ENCODE measurements at places on chromosomes 5 and 9. TPM values are rescaled to one million over a fixed set of nuclear protein-coding genes. Genes with fewer than 3 reads are reported as not detected.

Gene CCDC183
- total RNA-seq = 4.8 TPM

Gene SLC4A9
- total RNA-seq = not detected

Gene SLC22A4
- 4.3 TPM for total RNA-seq

Gene RASEF
- total RNA-seq = 1.5 TPM

Gene FBP2
- not detected for total RNA-seq

DNA sequence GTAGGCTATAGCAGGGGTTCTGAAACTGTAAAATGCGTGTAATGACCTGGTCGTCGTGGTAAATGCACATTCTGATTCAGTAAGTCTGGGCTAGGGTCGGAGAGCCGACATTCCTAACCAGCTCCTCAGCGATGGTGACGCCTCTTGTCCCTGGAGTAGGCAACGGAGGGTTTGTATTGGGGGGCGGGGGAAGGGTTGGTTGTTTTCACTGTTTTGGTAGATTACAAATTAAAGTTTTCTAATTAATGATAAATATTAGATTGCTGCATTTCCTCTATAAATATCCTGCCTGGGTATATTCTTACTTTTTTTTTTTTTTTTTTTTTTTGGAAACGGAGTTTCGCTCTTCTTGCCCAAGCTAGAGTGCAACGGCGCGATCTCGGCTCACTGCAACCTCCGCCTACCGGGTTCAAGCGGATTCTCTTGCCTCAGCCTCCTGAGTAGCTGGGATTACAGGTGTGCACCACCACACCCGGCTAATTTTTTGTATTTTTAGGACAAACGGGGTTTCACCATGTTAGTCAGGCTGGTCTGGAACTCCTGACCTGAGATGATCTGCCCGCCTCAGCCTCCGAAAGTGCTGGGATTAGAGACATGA lies 566 bp upstream of the ALDH7A1 start:
- DNase-seq = peak; percentile 26

- no peak for DNase-seq
These were observed 28.2 kb upstream of the CATSPER3 start for GRCh38 chr5:134939500-134939899.

- no peak for DNase-seq
These were observed 410.1 kb upstream of the SMARCA2 start for GRCh38 chr9:1604942-1605560.

GRCh38 chr5:169762338-169763095 lies 125.4 kb downstream of the DOCK2 start:
- no peak for DNase-seq

- DNase-seq = no peak
These were observed 213.4 kb downstream of the LURAP1L start for GRCh38 chr9:12988258-12988657.

DNA sequence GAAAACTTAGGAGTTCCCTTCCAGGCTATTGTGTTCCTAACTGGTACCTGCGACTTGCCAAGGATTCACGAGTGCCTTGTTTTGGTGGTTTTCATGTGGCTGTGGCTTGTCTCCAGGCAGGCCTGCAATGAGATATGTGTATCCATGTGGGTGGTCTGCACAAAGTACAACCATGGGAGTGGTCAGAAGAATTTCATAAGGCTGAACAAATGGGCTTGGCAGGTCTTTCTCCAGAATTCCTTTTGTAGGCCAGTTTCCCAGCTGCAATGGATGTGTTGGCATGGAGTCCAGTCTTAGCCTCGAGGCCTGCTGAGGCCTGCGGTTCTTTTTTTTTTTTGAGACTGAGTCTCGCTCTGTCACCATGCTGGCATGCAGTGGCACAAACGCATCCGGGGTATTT lies 28.8 kb upstream of the MELK start:
- no peak for DNase-seq

DNA sequence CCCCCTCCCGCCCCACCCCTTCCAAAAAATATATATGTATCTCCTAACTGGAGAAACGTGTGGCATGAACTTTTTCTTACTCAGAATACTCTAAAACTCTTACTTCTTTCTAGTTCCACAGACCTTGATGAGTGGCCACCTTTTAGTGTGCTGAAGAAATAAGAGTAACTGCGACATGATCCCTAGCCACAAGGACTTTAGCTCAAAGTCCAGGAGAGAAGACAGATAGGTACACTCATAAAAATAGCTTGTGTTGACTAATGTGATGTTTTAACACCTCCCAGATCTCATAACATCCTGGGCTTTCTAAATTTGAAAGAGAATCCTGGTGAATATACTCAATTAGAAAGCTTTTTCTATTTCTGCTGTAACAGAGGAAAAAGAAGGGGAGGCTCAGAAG lies 1005.0 kb upstream of the DMAC1 start:
- no peak for DNase-seq

GRCh38 chr5:80884929-80885328 lies 75.2 kb upstream of the RASGRF2 start:
- DNase-seq = no peak

DNA sequence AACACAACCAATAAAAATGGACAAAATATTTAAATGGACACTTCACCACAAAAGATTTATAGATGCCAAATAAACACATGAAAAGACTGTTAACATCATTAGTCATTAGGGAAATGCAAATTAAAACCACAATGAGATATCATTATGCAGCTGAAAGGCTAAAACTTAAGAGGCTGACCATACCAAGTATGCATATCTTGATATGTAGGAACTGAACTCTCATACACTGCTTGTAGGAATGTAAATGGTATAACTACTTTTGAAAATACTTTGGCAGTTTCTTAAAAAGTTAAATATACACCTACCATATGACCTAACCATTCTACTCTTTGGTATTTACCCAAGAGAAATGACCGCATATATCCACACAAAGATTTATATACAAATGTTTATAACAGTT lies 13.6 kb upstream of the ADAMTS12 start:
- no peak for DNase-seq
